ENCODE measurements at places on chromosomes 6 and 20.

- DNase-seq, result no peak
These were observed 174.5 kb upstream of the AKAP12 start for GRCh38 chr6:151065027-151065815.

- DNase-seq, result no peak
These were observed 21.0 kb downstream of the PHACTR3 start for GRCh38 chr20:59625214-59625922.

GRCh38 chr6:143677891-143678791 lies at the start of gene PHACTR2:
PHACTR2 (plus strand) TSS chr6:143677965; CDS start chr6:143678164, 199 bp downstream.
- peak; percentile 70 for DNase-seq

DNA sequence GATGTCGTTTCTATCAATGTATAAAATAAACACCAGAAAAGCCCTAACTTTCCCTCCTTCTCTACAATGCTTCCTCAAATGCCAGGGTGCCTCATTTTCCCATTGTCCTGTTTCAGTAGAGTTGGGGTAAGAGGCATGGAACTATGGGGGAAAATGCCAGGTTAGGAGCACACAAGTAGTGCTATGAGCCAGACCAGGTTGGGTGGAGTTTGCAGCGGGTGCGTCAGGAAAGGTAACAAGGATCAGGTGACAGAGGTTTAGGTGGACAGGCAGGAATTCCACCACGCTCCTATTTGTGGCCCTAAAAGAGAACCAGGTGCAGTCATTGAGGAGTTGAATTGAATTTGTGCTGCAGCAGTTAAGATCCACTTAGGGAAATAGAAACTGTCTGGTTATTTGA lies 36.5 kb downstream of the SYTL3 start:
- DNase-seq, result no peak

- DNase-seq, result no peak
These were observed 33.9 kb downstream of the JAG1 start for GRCh38 chr20:10639737-10640556.

DNA sequence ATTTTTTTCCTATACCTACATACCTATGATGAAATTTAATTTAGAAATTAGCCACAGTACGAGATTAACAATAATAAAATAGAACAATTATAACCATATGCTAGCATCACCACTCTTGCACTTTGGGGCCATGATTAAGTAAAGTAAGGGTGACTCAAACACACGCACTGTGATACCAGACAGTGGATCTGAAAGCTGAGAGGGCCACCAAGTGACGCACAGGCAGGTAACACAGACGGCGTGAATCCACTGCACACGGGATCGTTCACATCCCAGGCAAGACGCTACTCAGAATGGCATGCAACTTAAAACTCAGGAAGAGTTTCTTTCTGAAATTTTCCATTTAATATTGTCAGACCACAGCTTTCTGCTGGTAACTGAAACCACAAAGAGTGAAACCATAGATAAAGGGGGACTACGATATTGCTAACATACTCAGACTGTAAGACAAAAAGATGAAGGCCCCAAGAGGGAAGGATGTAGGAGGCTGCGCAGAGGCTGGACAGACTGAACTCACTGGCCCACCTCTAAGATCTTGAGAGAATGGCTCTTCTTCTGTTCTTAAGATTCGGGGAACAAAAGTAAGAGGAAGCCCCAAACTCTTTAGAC lies 17.9 kb downstream of the RRBP1 start:
- no peak for DNase-seq

DNA sequence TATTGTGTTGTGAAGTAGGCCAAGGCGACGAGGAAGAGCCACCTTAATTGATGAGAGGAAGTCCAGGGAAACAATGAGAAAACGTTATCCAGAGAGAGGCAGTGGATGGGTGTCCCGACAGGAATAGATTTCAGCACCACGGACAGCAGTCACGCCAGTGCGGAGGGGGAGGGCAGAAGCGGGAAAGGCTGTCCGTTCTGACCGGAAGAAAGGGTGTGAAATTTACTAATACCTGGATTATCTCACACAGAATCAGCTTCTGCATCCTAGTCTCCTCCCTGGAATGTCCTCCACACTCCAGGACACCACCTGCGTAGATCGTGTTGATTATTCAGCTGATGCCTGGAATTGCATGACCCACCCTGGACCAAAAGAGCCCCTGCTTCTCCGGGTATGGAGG lies 7.4 kb upstream of the BPIFA3 start:
- DNase-seq, result peak; percentile 23

GRCh38 chr20:53493311-53493857 lies 100.3 kb downstream of the ZNF217 start:
- DNase-seq, result no peak

All from WERI-Rb-1 (cell line).